Activated CD8-positive, alpha-beta memory T cell treated with anti-CD3 and anti-CD28 coated beads for 1 hour (primary cell): ENCODE measurements at places on chromosomes 16 and 17.
A peak's percentile ranks its signal among the peaks of the same experiment; 100 is the strongest.

- no peak for DNase-seq
Observed at GRCh38 chr17:42676424-42677011, at the start of gene PLEKHH3. PLEKHH3 (minus strand) TSS chr17:42676994; CDS start chr17:42676563, 431 bp downstream.

DNA sequence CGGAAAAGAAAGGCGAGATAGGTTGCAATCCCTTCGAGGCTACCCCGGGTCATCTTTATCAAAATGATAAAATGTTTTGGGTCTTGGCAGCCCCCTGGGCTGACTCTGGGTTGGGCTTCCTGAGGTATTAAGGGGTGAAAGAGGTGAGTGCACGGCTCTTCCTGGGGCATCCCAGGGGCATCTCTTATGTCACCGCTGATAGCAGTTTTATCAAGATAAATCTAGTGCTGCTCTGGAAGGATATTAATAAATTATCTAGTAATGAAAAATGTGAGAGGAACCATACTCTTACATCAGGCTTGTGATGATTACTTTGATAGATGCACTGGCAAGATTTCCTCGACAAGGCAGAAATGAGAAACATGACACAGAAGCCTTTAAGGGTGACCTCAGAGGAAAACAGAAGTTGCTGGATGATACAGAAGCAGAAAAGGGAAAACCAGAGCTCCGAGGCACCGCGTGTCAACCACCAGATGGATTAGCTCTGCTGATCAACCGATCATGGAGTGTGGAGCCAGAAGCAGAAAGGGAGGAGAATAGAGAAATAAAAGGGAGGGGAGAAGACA, 491.3 kb downstream of the TMEM114 start:
- no peak for DNase-seq

DNA sequence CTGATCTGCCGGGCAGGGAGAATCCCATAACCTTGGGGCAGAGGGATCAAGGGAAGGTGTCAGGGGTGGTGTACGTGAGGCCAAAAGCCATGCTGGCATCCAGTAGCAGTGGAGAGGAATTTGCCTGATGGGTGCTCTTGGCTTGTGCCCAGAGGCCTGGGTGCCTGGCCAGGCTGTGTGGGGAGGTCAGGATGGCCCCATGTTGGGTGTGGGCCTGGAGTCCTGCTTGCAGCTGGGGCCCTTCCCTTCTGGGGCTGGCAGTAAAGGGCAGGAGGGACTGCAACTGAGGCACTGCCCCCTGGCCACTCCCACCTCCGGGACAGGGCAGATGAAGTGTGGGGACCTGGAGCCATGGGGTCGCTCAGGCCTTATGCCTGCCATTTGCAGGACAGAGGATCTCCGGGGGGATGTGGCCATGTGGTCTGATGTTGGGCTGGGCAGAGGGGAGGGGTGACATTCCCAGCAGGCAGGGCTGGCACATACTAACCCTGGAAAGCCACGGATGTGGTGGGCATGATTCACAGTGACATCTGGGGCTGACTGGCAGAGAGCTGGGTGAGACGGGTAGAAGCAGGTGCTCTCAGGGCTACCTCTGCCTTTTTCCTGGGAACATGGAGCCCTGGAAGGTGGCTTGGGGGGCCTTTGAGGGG, 3.5 kb downstream of the FMNL1 start:
- no peak for DNase-seq

GRCh38 chr17:1709971-1710806, at the start of gene TLCD2:
TLCD2 (minus strand) TSS chr17:1710377; CDS start chr17:1710242, 135 bp downstream.
- no peak for DNase-seq

GRCh38 chr16:14240219-14240843, 169.2 kb downstream of the MRTFB start:
- DNase-seq = no peak

DNA sequence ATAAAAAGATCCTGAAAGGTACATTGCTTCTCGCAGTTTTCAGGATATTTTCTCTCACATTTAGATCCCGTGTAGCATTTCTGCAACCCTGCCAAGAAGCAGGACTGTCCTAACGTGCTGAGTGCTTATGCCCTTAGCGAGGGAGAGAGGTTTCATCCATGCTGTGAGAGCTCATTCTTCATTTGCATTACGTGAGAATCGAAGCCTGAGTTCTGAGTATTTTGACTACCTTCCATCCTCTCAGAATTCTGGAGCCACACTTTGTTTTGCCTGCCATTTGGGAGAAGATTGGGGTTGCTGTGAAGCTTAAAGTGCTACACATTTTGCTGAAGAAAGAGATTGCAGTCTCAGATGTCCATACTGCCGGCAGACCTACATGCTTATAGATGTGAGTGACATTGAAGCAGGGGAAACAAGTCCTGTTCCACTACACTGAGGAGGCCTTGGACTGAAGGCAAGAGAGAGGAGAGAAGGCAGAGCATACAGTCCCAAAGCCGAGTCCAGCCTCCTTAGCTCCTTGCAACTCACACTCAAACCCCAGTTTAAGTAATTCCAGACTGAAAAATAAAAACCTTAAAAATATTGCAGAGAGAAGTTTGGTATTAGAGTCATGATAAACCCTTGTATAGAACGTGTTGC, 183.0 kb downstream of the PRKCA start:
- DNase-seq = no peak

DNA sequence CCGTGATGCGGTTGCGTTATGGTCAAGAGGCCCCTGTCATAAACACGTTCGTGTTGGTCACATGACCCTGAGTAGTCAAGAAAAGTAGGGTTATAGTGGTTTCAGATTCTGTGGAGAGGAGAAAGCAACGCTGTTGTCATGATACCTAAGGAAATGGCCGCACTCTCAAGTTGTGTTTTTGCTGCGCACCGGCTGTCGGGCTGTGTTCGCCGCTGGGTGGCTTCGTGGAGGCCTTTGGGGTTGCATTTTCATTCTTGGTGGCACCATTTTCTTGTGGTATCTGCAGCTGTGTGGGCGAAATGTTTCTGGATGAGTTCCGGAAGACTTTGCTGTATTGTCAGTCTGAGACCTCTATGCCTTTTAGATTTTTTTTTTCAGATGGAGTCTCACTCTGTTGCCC, 35.0 kb downstream of the DEF8 start:
- DNase-seq = no peak

DNA sequence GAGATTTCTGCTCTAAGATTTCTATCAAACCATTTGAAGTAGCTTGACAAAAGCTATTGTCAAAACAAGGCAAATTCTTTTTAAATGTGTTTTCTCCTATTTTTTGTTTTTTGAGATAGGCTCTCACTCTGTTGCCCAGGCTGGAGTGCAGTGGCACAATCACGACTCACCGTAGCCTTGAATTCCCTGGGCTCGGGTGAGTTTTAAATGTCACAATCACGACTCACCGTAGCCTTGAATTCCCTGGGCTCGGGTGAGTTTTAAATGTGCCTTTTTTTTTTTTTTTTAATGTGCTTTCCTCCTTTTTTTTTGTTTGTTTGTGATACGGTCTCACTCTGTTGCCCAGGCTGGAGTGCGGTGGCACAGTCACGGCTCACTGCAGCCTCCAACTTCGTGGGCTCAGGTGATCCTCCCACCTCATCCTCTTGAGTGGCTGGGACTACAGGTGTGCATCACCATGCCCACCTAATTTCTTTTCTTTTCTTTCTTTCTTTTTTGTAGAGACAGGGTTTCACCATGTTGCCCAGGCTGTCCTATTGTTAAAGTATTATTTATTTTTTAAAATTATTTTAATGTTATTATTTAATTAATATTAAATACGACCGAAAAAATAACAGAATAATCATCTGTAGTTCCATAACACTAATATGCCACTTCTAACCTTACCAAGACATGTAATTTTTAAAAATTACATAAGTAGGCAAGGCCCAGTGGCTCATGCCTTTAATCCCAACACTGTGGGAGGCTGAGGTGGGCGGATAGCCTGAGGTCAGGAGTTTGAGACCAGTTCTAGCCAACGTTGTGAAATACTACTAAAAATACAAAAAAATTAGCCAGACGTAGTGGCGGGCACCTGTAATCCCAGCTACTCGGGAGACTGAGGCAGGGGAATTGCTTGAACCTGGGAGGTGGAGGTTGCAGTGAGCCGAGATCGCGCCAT, 69.7 kb upstream of the FA2H start:
- DNase-seq = no peak

DNA sequence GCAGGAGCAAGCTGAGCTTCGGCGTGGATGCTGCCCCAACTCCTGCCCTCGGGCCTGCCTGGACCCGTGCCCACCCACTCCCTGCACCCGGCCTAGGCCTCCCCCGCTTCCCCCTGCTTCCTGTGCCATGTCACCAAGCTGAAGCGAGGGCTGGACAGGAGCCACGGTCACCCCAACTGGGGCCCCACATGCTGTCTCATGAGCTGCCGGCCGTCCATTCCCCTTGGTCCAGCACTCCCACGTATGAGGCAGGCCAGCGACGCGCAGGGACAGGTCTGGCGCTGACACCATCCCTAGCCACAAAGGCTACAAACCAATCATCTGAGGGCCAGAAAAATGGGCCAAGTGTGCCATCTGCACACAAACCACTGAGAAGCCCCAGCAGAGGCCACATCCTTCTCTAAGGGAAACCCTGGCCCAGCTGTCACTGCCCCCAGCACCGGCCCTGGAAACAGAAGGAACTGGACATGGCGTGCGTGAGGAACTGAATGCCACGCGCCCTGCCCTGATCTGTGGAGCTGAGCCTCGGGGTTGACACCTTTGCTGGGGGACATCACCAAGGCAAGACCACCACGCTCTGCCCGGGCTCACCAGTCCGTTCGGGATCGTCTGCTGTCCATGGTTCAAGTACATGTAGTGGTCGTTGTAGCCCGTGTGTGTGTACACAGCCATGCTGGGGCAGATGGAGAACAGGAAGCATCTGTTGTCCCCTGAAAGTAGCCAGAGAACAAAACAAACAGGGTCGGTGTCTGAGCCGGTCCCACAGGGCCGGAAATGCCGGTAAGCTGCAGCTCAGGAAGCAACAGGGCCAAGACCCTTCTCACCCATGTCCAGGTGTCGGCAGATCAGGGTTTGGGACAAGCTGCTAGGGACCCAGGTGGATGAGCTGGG, 22.2 kb downstream of the MEAK7 start:
- DNase-seq = no peak

- no peak for DNase-seq
Observed at GRCh38 chr17:72354071-72354470, 233.3 kb downstream of the SOX9 start.

DNA sequence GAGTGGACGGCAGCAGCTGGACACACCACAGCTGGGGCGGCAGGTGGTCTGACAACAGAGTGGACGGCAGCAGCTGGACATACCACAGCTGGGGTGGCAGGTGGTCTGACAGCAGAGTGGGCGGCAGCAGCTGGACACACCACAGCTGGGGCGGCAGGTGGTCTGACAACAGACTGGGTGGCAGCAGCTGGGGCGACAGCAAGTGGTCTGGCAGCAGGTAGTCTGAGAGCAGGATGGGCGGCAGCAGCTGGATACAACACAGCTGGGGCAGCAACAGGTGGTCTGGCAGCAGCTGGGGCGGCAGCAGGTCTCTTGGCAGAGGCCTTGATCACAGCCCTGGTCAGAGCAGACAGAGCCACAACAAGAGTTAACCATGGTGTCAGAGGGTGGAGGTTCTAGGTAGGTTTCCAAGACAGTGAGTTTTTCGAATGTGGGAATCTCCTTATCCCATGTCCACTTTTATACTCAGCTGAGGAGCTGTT, at the start of gene KRTAP4-1:
Gene KRTAP4-1 (minus strand): TSS at position 432 of the 482 bp plus-strand sequence. CDS start 57 bp downstream, at position 375.
- no peak for DNase-seq

GRCh38 chr17:16442141-16442540, 26.8 kb downstream of the TRPV2 start:
- DNase-seq = no peak

DNA sequence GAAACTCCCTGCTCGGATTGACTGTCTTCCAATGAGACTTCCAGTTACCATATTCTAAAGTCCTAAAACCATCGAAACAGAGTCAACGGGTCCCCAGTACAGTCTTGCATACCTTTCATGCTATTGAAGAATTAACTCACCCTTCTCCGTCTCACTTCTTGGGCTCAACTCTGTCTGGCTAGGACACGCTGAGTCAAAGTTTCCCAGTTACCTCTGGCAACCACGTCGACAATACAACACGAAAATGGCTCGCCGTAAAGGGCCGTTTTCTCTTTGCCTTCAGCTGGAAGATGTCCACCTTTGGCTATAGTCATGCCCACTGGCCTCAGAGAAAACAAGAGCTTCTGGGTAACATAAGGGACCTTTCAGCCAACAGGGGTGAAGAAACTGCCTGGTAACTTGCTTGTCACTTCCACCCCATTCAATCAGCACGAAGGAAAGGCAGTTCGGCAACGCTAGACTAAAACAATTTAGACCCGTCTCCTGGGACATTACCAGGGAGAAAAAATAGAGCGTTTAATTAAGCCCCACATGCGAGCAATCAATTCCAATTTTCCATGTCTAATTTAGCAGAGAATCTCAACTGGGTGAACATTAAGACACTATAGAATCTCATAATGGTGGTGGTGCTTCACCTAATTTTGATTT, 21.5 kb downstream of the KCNG4 start:
- no peak for DNase-seq

- DNase-seq = peak; percentile 73
Observed at GRCh38 chr16:66696669-66697630, at the start of gene CMTM4. CMTM4 (minus strand) TSS chr16:66696743; CDS start chr16:66696525, 218 bp downstream.

GRCh38 chr16:87316923-87317749, at the start of gene C16orf95:
C16orf95 (minus strand) TSS chr16:87317392; CDS start chr16:87317242, 150 bp downstream.
- peak; percentile 94 for DNase-seq

DNA sequence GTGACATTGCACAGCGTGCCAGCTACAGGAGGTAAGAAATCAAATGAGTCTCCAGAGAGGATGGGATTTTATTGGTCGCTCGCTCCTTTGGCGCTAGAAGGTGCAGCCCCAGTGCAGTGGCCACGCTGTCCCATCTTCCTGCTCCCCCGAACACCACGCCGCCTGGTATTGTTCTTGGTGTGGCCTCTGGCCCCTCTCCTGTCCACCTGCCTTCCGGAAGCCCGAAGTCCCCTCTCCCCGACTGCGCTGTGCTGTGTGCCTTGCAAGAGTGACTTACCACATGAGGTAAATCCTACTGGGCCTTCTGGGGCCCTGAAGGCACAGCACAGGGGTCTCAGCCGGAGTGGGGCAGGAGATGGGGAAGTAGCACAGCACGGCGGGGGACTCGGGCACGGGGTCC, 58.2 kb downstream of the MARCHF10 start:
- DNase-seq = no peak

DNA sequence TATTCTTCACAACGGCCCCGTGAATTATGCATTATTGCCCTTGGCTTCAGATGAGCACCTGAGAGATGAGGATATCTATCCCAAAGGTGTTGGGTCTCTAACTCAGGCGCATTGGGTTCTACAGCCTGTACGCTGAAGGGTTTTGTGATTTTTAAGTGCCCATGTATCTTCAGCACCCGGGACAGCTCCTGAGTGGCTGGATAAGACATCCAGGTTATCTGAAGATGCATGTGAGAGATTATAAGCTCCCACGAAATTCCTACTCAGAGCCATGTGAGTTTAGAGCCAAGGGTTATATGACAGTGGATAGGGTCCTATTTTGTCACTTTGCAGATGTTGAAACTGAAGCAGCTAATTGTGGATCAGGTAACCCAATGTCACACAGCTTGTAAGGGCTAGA, 612.3 kb upstream of the EEF2KMT start:
- no peak for DNase-seq

DNA sequence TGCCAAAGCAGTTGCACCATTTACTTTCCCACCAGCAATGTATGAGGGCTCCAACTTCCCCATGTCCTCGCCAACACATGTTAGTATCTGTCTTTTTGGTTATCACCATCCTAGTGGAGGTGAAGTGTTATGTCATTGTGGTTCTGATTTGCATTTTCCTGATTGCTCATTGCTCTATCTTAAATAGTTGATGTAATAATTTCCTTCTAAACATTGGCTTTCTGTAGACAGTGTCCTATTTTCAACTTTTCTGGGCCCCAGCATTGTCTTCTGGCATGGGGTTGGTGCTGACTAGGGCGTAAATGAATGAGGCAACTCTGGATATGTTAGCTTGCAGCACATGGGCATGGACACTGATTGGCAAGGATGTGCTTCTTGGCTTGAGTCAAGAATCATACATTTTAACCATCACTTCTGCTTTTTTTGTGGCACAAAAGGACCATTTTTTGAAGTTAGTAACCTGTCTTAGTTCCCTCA, 25.1 kb downstream of the PLCG2 start:
- DNase-seq = no peak
